ENCODE measurements at places on chromosomes 2 and 18.

DNA sequence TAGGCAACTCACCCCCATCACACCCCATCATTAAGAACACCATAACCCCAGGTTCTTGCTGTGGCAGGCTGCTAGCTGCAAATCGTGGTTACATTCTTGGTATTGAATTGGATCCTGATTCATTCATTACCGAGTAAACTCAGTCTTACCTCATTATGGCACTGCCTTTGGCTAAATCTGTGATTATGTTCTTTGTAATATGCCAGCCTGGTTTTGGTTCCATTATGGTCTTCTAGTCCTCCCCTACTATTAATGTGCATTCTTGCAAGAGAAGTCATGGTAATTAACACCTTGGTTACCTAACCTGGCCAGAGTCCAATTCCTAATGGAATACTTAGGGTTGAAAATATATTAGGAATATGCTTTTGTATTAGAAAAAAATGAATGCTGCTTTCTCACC, 258.9 kb upstream of the APCDD1 start:
- no peak for DNase-seq

DNA sequence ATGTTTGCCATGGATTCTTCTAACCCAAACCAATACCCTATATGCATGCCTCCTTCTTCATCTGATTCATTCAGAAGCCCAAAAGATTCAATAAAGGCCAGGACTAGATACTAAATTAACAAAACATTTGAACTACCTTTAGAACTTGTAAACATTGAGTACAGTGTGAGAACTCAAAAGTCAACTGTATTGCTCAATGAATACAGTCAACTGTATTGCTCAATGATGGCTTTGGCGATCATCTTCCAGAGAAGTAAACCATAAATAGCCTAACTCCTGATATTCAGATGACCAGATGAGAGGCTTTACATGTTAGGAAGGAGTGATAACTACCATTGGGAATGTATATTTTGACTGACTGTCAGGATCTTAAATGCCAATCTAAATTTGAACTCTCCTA, 206.5 kb upstream of the ITGA4 start:
- DNase-seq = no peak

- no peak for DNase-seq
Measured at GRCh38 chr2:64766841-64767669, 113.3 kb upstream of the SERTAD2 start.

DNA sequence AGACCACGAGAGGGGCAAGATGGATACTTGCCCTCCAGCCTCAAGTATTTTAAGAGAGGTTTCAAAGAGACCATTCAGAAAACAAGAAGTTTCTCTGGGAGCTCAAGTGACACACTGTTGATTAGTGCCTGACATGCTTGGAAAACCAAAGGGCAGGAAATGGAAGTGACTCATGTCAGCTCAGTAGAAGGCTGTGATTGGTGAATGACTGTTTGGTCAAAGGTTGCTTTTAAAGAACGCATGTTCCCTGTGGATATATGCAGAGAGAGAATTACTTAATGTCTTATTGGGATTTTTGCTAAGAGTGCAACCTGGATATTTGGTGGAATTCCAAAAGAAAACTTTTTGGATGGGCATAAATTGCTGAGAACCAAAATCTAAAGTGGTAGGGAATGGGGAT, 549.9 kb downstream of the XIRP2 start:
- peak; percentile 28 for DNase-seq
